MCF 10A (cell line): ENCODE measurements at places on chromosomes 11 and 22.

- DNase-seq, result no peak
Observed at GRCh38 chr11:114135737-114136151, 76.2 kb downstream of the ZBTB16 start.

DNA sequence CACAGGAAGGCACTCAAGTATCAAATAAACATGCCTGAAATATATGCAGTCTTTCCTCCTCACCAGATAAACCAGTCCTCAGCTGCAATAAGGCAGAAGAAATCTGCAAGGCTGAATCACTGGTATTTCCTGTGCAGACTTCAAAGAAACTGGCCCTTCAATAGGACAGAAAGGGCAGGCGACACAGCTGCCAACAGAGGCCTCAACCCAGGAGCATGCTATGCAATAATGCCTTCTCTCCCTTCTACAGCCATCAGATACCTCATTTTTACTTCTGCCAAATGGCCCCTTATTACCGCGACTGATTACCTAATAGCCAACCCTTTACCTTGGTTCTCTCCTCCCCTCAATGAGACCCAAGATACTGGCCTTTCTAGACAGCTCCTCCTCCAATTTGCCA is 8.0 kb downstream of the NUMA1 start:
- DNase-seq, result peak; percentile 62

GRCh38 chr11:119992171-119993051 is 145.5 kb downstream of the TRIM29 start:
- no peak for DNase-seq

- peak; percentile 62 for DNase-seq
Observed at GRCh38 chr11:61543606-61544306, 35.2 kb downstream of the LRRC10B start.

GRCh38 chr11:47061429-47062178 is 115.1 kb downstream of the ARFGAP2 start:
- DNase-seq, result no peak

DNA sequence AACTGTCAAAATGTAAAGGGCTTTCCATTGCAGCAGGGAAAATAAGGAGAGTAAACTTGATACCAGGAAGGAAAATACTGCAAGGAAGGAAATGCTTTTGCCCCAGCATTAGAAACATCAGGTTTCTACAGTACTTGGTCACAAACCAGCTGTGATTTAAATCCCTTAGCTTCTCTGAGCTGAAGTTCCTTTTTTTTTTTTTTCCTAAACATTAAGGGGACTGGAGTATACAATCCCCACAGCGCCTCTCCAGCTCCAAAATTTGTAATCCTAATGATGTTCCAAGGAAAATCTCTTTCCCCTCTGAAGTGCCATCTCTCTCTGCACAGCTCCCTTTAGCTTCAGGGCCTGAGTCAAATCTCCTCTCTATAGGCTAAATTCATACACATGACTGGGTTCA is 220.5 kb upstream of the PITPNB start:
- no peak for DNase-seq

- DNase-seq, result no peak
Observed at GRCh38 chr11:9132203-9132878, 40.9 kb upstream of the SCUBE2 start.

DNA sequence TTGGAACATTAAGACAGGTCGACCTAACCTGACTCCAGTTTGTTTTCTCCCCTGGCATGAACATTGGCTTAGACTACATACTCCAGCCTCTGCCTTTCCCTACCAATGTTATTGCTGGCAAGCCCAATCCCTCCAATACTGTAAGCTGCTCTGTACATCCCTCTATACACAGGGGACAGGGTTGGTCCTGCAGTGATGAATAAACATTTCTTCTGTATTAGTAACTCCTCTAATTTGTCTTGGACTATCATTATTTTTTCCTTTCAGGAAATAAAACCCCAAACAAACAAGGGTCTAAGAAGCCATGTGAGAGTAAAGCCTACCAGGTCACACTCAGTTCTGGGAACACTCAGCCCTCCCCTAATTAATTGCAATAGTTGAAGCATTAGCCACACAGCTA is 35.1 kb upstream of the FJX1 start:
- peak; percentile 40 for DNase-seq
